ENCODE measurements at places on chromosomes 3 and 15. TPM values are rescaled to one million over a fixed set of nuclear protein-coding genes. Genes with fewer than 3 reads are reported as not detected.
A peak's percentile ranks its signal among the peaks of the same experiment; 100 is the strongest.

DNA sequence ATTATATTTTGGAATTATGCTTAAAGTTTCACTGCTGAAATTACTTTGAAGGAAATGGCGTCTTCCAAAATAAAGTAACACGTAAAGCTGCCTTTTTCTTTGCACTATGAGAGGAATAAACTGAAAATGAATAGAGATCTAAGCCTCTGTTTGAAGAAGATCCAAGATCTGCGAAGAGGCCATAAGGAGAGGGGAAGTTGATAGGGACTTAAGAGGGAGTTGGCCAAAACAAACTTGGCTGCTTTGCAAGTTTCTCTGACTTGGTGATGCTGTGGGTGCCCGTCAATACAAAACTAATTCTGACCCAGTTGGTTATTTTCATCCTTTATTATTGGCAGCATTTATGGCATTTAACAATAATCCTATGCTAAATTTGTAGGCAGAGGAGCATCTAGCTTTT, 190.2 kb upstream of the GBE1 start:
- DNase-seq = no peak

GRCh38 chr3:79517766-79518413, 249.9 kb downstream of the ROBO1 start:
- no peak for DNase-seq

GRCh38 chr15:77420610-77421369, at the start of gene HMG20A:
HMG20A (plus strand) TSS chr15:77420888; CDS start chr15:77458408, 37,520 bp downstream.
- DNase-seq = peak; percentile 67

- no peak for DNase-seq
These were observed 47.6 kb upstream of the MED12L start for GRCh38 chr3:151037746-151038477.

GRCh38 chr3:53843195-53844177, 2.7 kb downstream of the CHDH start:
- DNase-seq = no peak

DNA sequence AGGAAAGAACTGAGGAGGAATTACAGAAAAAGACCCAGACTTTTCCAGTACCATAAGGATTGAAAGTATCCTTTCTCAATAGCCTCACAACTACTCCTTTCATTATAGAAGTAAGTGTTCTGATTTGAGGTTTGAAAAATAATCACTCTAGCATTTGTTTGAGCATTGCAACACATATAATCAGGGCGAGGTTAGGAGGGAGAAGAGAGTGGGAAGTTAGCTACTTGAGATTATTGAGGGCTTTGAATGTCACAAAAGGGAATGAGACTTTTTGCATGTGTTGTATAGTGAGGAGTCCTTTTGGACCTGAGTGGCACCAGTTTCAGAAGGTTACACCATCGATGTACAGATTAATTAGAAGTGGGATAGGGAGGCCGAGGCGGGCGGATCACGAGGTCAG, 65.2 kb upstream of the TNIK start:
- DNase-seq = no peak

- DNase-seq = no peak
These were observed 182.4 kb downstream of the AKAP13 start for GRCh38 chr15:85562824-85563223.

DNA sequence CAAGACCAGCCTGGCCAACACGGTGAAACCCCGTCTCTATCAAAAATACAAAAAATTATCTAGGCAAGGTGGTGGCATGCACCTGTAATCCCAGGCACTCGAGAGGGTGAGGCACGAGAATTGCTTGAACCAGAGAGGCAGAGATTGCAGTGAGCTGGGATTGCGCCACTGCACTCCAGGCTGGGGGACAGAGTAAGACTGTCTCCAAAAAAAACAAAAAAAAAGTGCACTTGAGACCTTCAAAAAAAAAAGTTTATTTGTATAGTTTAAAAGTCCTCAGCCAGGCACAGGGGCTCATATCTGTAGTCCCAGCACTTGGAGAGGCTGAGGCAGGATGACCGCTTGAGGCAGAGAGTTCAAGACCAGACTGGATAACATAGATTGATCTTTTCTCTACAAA, 2.1 kb downstream of the PBRM1 start:
- no peak for DNase-seq

DNA sequence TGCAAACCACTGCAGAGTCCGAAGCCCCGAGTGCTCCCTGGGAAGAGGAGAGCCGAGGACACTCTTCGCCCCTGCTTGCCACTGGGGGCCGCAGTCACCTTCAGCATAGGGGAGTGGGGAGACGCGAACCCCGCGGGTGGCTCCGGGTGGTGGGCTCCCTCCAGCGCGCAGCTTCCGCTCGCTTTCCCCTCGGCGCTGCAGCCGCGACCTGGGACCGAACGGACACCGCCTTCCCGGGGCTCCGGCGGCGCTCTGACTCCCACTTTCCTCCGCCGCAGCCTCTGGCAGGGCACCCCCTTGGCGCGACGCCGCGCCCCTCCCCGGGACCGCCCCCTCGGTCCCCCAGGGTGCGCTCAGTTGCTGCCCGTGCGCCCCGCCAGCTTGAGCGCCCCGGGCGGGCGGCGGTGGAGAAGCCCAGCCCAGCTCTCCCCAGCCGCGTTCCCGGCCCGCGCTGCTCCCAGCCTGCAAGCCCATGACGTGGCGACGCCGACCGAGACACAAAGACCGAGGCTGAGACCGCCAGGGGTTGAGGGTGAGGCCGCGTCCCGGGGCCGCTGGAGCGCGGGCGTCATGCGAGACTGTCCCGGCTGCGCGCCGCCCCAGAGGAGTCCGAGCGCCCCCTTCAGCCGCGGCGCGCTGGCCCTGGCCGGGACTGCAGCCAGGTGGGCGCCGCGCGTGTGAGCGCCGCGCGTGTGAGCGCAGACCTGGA, at the start of gene MINAR1:
TSS of gene MINAR1 (plus strand) at position 701 of the 709 bp plus-strand sequence. CDS start 23,812 bp downstream, outside the sequence.
- DNase-seq = no peak

- DNase-seq = no peak
These were observed 46.0 kb downstream of the ERC2 start for GRCh38 chr3:56422316-56422715.

DNA sequence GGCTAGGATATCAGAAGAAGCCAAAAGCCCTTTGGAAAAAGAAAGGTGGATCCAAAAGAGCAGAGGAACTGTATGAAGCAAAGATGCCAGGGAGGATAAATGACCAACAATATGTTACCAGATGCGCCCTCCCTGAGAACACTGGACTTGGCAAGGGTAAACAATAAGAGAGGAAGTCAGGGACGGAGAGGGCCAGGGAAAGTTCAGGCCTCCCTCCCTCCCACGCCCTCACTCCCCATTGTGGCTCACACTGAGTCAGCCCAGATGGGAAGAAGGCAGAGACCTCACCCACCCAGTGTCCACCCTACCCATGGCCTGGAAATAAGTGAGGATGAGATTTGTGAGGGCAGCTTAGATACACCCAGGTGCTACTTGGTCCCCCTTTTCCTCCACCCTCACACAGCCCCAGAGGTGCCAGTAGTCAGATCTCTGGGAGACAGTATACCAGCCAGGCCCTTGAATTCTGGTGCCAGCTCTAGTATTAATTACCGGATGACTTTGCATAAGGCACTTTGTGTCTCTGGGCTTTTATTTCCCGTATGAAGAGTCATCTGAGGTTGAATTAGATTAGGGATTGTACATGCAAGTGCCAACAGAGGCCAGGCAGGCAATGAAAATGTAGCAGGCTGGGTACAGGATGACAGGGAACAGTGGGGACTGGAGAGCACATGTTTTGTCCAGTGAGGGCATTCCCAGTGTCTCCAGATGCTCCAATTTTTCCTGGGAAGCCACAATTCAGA, 35.1 kb upstream of the FRMD4B start:
- DNase-seq = no peak

DNA sequence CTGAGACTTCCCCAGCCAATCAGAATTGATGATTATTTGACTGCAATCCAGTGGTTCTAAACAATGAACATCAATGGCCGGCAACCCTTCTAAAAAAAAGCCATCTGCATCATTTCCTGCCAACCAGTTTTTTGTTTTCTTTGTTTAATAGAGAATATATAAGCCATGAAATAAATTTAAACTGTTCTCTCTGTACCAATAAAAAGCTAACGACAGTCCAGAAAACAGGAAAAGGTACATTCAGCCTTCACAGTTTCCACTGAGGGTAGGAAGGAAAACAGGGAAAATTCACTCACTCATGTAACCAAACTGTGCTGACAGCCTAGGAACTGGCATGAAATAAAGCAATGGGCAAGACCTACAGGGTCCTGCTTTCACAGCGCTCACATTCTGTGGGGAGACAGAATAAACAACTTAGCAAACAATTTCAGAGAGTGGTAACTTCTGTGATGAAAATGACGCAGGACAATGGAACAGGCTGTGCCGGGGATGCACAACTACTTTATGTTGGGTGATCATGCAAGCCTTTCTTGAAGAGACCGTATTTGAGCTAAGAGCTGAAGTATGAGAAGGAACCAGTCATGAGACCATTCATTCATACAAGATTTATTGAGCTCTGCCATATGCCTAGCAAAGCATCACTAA, 630.1 kb downstream of the MAGI1 start:
- DNase-seq = no peak

- no peak for DNase-seq
These were observed 97.9 kb upstream of the C3orf80 start for GRCh38 chr3:160127308-160127707.

GRCh38 chr3:16720367-16720940, 115.2 kb upstream of the DAZL start:
- no peak for DNase-seq

DNA sequence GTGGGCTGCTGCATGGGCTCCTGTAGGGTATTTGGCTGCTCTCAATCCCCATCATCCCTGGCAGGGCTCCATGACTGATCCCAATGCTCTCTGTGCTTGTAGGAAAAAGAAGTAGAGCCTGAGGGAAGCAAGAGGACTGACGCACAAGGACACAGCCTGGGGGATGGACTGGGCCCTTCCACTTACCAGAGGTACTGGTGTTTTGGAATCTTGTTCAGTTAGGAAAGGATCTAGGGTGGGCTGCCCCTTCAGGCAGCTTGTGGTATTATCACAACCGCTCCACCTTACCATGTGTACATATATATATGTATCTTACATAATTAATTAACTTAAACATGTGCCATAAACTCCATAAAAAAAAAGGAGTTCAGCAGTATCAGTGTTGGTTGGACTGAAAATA, 1.3 kb downstream of the SLC28A2 start:
- no peak for DNase-seq

DNA sequence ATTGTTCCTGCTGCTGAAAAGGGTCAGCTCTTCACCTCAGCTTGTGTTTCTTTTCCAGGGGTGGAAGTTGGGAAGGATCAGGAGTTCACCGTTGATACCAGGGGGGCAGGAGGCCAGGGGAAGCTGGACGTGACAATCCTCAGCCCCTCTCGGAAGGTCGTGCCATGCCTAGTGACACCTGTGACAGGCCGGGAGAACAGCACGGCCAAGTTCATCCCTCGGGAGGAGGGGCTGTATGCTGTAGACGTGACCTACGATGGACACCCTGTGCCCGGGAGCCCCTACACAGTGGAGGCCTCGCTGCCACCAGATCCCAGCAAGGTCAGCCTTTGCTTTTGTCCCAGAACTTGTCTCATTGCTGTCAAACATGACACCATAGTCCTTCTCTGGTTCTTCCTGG, 89.6 kb downstream of the DNASE1L3 start:
- no peak for DNase-seq

- DNase-seq = no peak
These were observed 23.1 kb downstream of the CCDC12 start for GRCh38 chr3:46953234-46954010.

DNA sequence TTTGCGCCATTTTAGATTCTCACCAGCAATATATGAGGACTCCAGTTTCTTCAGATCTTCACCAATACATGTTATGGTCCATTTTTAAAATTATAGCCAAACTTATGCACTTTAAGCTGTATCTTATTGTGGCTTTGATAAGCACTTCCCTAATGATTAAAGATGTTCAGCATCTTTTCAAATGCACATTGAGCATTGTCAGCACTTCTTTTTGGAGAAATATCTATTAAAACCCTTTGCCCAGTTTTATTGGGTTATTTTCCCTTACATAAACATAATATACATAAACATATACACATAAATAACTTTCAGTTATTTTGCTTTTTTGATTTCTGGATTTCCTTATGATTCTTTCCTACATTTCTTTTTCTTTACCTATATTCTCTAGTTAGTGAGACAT, 83.8 kb downstream of the ROBO1 start:
- DNase-seq = no peak

DNA sequence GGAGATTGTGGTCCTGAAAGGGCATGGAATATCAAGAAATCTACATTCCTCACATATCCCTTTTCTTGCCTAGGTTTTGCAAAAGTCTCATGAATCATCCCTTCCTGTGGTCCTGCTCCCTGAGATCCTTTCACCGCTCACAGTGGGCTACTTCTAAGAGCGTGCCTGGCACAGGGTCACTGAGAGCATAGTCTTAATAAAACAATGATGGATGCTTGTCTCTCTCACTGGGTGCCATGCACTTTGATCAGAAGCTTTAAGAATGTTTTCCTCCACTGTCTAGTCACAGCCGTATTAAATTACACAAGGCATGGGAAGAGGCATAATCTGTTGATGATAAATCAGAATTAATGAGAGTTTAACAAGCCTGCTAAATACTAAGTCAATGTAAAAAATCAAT, 269.7 kb upstream of the ATP10A start:
- DNase-seq = no peak

GRCh38 chr15:26665957-26666791, 106.7 kb downstream of the GABRB3 start:
- DNase-seq = no peak

DNA sequence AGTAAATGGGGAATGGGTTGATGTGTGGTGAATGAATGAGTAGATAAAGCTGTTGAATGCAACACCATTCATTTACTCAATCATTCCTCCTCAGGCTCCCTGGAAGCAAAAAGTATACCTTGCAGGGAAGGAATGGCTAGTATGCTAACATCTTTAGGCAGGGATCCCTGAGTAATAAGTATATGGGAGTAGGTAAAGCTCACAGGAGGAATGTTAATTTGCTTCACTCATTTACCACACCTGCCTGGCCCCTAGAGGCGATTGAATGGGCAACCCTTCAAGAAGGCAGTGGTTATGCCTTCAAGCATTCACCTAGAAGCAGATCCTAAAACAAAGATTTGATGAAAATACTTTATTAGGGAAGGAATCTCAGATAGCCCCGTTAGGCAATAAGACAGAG, 208.7 kb upstream of the GADL1 start:
- no peak for DNase-seq

GRCh38 chr3:38084334-38085310, 45.6 kb downstream of the DLEC1 start:
- no peak for DNase-seq

WWTR1 gene
- 21.4 TPM for total RNA-seq

TMEM108 gene
- total RNA-seq = 1.7 TPM

SLC22A14 gene
- not detected for total RNA-seq

ATP6V1A gene
- total RNA-seq = 23.4 TPM

POC1A gene
- total RNA-seq = 8.3 TPM

FBXW12 gene
- total RNA-seq = not detected

XCR1 gene
- not detected for total RNA-seq

IGDCC3 gene
- total RNA-seq = not detected

PLCB2 gene
- total RNA-seq = 101 TPM

CLDN16 gene
- not detected for total RNA-seq
